ENCODE measurements at places on chromosomes 13 and 19.

DNA sequence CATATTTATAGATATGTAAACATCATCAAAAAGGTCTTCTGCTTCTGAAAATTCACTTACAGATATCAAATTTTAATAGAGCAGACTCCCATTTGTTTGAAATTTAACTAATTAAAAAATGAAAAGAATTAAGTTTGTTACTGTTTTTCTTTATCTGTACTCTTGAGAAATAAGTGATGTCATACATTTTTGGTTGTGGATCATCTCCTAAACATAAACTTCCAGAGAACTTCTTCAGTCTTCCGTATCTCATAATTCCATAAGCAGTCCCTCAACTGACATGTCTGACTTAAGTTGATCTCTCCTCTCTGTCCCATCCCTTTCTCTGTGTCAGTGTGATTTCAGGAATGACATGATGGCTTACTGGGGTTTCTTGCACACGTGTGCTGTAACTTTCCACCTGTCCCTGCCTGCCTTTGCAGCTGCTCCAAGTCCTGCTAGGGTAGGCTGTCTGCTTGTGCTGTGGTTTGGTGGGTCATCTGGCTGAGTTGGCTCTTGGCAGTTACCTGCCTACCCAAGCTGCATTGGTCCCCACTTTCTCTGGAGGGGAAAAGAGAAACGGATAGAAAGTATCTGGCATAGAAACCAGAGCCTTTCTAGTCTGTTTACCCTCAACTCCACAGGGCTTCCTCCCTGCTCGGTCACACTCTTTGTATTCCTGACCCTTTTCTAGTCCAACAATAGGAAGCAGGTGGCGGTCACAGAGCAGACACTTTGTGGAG lies 127.1 kb downstream of the GGACT start:
- DNase-seq, result no peak

DNA sequence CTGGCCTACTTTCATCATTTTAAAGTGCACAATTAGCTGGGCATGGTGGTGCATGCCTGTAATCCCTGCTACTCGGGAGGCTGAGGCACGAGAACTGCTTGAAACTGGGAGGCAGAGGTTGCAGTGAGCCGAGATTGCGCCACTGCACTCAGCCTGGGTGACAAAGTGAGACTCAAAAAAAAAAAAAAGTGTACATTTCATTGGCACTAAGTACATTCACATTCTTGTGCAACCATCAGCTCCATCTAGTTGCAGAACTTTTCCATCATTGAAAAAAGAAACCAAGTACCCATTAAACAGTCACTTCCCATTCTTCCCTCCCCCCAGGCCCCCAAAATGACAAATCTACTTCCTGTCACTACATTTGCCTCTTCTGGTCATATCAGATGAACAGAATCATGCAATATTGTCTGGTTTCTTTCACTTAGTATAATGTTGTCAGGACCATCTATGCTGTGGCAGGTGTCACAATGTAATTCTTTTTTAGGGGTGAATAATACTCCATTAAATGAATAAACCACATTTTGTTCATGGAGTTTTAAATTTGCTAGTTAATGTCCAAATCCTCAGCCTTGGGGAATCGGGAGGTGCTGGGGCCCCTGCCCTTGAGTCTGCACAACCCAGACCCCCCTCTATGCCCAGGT lies 7.4 kb upstream of the SIGLEC11 start:
- no peak for DNase-seq

- no peak for DNase-seq
These were observed 72.8 kb downstream of the DPF1 start for GRCh38 chr19:38151242-38151641.

DNA sequence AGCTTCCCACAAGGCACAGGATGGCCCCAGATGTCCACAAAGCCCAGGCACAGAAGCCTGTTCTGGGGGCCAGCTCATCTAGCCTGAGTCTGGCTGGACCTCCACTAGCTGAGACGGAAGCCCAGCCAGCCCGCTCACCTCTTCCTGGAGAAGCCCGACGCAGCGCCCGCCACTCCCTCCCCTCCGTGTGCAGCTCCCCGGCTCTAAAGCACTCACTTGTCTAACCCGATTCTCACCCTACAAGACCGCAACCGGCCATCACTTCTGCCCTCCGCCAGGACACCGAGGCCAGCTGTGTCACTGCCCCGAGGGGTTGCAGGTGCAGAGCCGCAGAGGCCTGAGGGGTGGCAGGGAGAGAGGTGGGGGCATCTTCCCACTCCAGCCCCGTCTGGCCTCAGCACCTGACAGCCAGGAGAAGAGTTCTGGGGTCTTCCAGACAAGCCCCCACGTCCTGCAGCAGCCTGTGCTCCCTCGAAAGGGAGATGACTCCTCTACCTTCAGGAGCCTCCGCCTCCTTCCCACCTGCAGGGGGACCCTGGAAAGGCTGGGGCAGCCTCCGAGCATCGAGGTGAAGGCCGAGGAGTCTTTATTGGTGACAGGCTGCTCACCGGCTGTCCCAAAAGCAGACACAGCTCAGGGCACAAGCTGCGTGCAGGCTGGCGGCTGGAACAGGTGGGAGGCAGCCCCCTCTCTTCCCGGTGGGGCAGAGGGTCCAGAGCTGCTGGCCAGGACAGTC lies 5.9 kb upstream of the DIRAS1 start:
- no peak for DNase-seq

- DNase-seq, result no peak
These were observed 291.0 kb downstream of the DLEU7 start for GRCh38 chr13:50552424-50552966.

DNA sequence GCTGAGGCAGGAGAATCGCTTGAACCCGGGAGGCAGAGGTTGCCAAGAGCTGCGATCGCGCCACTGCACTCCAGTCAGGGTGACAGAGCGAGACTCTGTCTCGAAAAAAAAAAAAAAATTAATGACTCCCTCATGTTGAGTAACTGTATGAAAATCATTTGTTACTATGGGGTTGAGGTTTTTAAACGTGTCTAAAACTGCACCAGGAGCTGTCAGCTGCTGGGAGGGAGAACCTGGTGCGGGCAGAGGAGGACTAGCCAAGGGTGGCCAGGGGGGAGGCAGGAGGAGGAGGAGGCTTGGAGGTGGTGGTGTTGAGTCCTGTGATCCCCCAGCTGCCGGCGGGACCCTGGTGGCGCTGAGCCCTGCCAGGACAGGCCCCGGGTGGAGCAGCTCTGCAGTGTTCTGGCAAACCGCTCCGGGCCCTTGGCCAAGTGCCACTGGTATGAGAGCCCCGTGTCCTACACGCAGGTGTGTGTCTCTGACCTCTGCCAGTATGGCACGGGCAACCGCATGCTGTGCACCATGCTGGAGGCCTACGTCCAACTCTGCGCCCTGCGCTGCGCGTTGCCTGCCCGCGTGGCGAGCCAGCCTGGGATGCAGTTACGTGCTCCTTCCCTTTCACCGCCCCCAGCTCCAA lies 17.1 kb upstream of the FXYD3 start:
- no peak for DNase-seq

GRCh38 chr19:325173-325936 lies 19.2 kb downstream of the MIER2 start:
- DNase-seq, result no peak

DNA sequence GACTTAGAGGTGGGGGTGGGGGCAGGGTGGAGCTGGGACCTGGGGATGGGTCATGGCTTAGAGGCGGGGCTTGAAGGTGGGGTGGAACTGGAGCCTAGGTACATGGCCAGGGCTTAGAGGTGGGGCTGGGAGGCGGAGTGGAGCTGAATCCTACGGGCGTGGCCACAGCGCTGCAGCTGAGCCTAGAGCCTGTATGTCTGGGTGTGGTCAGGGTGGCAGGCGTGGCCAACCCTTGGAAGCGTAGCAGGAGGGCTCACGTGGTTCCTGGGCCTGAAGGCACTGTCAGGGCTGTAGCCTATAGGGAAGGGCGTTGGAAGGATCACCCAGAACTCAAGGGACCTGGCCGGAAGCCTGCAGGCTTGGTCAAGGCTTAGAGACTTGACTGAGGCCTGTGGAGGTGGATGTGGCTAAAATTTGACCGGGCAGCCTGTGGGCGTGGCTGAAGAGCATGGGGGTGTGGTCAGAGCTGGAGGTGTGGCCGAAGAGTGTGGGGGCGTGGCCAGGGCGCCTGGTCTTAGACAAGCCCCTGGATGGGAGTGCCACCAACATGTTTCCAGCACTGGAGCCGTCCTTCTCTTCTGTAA lies 24.3 kb downstream of the COLGALT1 start:
- DNase-seq, result no peak

DNA sequence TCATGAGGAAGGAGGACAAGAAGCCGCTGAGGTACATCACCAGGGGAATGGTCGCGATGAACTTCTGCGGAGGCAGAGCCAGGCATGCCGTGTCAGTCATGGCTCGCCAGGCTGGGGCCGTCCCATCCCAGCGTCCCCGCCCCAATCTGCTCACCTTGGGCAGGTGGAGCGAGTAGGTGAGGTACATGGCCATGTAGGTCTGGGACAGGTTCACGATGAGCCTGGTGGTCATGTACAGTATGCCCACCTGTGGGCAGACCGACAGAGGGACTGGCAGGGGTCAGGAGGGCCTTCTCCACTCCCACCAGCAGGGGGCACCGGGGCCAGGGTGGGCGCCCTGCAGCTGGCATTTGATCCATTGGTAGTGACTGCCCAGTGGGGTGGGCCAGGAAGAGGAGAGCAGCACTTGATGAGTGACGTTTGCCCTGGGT lies 8.3 kb downstream of the TEKTIP1 start:
- peak; percentile 41 for DNase-seq

DNA sequence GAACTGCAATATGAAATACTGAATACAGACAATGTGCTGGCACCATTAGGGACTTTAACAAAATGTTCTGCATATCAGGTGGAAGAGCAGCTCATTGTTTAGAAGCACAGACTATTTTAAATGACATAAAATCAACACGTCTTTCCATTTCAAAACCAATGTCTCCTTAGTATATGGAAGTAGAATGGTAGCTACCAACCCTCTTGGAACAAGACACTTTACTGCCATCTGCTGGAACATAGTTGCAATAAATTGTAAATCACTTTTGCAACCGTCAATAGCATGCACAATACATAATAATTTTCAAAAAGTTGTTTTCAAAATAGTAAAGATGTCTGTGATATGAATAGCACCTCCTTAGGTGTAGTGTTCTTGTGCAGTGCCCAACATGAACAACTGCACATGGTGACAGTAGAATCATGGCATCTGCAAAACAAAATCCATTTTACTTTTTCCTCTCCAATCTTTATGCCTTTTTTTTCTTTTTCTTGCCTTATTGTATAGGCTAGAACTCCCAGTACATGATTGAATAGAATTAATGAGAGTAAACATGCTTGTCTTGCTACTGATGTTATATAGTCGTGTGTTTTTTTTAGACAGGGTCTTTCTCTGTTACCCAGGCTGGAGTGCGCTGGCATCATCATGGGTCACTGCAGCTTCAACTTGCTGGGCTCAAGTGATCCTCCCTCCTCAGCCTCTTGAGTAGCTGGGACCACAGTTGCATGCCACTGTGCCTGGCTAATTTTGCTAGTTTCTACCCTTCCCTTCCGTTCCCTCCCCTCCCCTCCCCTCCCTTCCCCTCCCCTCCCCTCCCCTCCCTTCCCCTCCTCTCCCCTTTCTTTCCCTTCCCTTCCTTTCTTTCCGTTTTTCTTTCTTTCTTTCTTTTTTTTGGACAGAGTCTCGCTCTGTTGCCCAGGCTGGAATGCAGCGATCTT lies 7.8 kb upstream of the LYPD5 start:
- no peak for DNase-seq

DNA sequence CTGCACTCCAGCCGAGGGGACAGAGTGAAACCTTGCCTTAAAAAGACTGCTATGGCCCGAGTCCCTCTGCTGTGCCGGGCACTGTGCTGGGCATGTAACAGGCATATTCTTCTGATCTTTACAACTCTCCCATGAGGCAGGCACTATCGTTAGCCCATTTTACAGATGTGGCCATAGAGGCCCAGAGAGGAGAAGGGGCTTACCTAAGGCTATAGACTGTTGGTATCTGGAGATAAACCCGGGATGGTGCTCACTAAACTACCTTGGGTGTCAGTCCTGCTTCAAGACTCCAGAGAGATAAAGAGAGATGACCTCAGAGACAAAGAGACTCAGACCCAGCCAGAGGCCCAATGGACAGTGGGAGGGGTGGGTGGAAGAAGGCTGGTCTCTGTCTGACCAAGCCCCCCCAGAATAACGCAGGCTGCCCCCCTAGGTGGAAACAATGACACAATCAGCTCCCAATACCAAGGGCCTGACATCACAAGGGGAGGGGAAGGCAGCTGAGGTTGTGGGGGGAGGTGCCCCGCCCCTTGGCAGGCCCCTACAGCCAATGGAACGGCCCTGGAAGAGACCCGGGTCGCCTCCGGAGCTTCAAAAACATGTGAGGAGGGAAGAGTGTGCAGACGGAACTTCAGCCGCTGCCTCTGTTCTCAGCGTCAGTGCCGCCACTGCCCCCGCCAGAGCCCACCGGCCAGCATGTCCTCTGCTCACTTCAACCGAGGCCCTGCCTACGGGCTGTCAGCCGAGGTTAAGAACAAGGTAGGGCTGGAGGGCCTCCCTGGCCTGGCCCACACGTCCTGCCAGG lies at the start of gene CNN1:
Gene CNN1, plus strand, starts transcription at position 620 of the 805 bp plus-strand sequence. Its CDS starts 77 bp downstream, at position 697.
- DNase-seq, result no peak

DNA sequence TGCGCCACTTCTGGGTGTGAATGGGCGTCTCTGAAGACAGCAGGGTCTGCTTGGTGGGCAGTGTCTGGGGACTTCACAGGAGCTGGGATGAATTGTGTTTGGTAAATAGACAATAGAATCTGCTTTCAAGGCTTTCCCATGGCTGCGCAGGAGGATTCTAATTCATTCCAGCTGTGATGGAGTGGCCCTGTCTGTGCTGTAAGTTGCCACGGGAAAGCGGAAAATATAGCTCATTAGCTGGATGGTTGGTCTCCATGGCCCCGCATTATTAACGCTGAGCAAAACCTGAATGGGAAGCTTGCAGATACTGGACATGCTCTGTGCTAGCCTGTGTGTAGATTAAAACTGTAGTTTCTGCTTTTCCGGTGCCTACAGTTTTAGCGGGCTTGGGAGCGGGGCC lies 15.6 kb upstream of the C1QTNF9 start:
- no peak for DNase-seq

GRCh38 chr19:56508290-56508778 lies 679 bp downstream of the ZNF471 start:
- no peak for DNase-seq

GRCh38 chr19:17718550-17718946 lies 732 bp upstream of the MAP1S start:
- no peak for DNase-seq

- DNase-seq, result no peak
These were observed 12.2 kb downstream of the TMEM161A start for GRCh38 chr19:19126102-19126501.

GRCh38 chr13:107217251-107217650 lies 649.3 kb upstream of the ARGLU1 start:
- no peak for DNase-seq

DNA sequence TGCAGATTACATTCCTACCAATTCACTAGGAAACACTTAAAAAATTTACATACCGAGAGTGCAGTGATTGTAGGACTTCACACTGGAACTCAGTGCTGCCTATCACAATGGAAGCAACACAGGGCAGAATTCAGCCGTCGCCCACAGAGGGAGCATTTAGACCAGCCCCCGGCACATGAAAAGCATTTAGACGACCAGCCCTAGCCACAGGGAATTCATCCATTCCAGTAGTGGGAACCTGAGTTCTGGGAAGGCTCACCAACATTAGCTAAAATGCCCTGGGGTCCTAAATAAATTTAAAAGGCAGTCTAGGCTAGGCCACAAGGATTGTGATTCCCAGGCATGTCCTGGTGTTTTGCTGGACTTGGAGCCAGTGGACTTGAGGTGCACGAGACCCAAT lies 155.2 kb downstream of the LIG4 start:
- DNase-seq, result no peak

All from activated T-cell treated with anti-CD3 and anti-CD28 coated beads for 48 hours (primary cell).